ENCODE measurements at places on chromosomes 5 and 9. TPM values are rescaled to one million over a fixed set of nuclear protein-coding genes. Genes with fewer than 3 reads are reported as not detected.

DNA sequence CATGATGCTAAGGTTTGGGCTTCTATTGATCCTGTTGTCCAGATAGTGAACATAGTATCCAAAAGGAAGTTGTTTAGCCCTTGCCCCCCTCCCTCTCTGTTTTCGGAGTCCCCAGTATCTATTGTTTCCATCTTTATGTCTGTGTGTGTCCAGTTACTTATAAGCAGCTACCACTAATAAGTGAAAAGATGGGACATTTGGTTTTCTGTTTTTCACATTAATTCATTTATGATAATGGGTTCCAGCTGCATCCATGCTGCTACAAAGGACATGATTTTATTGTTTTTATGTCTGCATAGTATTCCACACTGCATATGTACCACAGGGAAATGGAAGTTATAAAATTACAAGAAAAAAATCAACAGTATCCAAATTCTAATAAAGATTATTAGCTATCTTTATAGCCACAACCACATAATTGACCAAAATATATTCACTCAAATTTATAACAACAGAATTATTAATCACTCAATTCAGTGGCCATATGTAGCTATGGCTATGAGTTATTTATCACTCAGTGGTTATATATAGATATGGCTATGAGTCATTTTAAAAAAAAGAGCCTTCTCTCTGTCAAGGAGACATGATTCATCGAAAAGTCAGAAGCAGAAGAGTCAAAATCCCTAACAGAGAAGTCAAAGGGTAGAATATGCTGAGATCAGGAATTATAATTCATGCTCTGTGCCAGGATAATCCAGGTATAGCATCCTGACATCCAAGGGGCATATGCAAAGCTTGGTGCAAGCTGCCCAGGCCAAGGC, 367.5 kb downstream of the DEPDC1B start:
- no peak for DNase-seq

- no peak for DNase-seq
These were observed 6.2 kb downstream of the SHLD3 start for GRCh38 chr5:65630981-65631380.

RUFY1 gene
- 34.3 TPM for total RNA-seq

DNA sequence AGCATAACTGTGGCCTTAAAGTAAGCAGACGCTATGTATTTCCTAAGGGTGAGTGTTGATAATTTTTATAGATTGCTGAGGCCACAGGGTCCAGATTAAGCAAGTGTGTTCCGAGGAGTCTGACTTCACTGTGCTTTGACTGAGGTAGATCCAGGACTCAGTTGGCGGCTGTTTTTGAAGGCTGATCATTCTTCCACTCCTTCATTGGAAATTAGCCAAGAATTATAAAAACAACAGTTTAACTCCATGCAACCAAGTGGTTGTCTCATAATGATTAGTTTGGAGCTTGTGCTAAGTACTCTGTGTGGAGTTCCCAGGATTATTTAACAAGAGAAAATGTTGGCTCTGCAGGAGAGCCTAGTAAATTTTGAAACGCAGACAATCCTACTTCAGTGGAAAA, 19.1 kb downstream of the IQGAP2 start:
- DNase-seq = no peak

PDCD1LG2 gene
- total RNA-seq = not detected

- no peak for DNase-seq
These were observed 93.2 kb downstream of the WDR41 start for GRCh38 chr5:77398896-77399295.

BTNL9 gene
- not detected for total RNA-seq

GRCh38 chr5:145800181-145800580, 35.0 kb downstream of the PRELID2 start:
- no peak for DNase-seq

DNA sequence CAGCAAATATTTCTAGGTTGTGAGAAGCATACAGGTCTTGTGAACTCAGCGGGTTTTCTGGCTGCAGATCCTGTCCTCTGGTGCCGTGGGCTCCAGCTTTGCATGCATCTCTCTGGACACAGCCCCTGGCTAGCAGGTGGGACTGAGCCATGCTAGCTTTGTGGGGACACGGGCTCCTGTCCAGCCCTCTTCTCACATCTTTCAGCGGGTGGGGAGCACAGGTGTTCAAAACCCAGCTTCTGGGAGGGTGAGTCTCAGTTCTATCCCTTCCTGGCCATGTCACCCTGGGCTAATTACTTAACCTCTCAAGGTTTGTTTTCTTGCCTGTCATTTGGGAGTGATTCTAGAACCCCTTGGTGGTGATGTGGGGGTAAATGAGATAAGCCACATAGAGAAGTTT, 162.3 kb downstream of the ICE1 start:
- no peak for DNase-seq

GRCh38 chr9:137851516-137852267, 25.9 kb upstream of the CACNA1B start:
- no peak for DNase-seq

KCNN2 gene
- total RNA-seq = not detected

- DNase-seq = peak; percentile 47
These were observed 29.0 kb upstream of the CCNG1 start for GRCh38 chr5:163408311-163408923.

IFNB1 gene
- total RNA-seq = not detected

EPB41L4A gene
- 0.16 TPM for total RNA-seq

- no peak for DNase-seq
These were observed 148.9 kb downstream of the ENC1 start for GRCh38 chr5:74491586-74491985.

DNA sequence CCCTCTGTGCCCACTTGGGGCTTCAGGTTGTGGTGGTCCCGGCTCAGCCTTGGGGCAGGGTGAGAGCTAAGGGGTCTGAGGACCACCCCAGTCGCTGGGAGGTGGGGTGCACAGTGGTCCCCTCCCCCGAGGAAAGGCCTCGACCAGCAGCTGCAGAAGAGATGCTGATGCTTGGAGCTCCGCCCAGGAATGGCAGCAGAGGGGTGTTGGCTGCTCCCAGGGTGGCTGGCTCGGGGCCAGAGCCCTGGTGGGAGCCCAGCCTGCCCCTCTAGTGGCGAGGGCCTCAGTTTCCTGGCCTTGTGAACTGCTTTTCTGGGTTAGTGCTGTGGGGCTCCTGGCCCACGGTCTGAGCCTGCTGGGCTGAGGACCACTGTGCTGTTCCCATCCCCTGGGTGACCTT, 1.2 kb downstream of the DIPK1B start:
- no peak for DNase-seq

GRCh38 chr5:96896806-96897205, 20.5 kb downstream of the ERAP2 start:
- DNase-seq = no peak

GRCh38 chr9:122040561-122041242, 52.4 kb downstream of the TTLL11 start:
- DNase-seq = no peak

- no peak for DNase-seq
These were observed 92.6 kb downstream of the TLE4 start for GRCh38 chr9:79664375-79664831.

GRCh38 chr5:33761139-33761538, 130.7 kb downstream of the ADAMTS12 start:
- no peak for DNase-seq

DNA sequence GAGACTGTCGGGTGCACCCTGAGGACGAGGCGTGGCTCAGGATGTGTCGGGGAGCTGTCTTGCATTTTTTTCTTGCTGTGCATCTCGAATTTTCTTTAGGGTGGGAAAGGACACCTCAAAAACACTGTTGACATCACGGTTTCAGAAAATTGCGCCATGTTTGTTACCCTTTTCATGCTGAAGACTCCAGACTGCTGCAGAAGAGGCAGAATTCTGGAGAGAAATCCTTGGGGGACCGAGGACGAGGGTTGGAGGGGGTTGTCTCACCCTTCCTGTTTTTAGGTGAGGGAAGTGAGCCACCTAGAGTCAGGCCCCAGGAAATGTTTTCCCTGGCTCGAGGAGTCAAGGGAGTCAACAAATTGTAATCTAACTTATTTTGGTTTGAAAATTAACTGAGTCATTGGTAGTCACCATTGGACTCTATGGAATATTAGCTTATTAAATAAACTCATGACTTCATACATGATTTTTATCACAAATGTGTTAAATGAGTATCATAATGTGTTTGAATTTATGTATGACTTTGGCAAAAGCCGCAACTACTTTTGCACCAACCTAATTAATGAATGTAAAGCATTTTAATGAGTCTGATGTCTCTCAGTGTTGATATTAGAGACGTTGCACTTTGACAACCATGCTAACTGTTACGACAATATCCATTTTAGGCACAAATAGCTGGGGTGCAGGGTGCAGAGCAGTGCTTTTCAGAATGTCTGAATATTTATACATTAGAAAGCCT, 724 bp upstream of the LYSMD3 start:
- peak; percentile 42 for DNase-seq

SLC1A1 gene
- not detected for total RNA-seq

DNA sequence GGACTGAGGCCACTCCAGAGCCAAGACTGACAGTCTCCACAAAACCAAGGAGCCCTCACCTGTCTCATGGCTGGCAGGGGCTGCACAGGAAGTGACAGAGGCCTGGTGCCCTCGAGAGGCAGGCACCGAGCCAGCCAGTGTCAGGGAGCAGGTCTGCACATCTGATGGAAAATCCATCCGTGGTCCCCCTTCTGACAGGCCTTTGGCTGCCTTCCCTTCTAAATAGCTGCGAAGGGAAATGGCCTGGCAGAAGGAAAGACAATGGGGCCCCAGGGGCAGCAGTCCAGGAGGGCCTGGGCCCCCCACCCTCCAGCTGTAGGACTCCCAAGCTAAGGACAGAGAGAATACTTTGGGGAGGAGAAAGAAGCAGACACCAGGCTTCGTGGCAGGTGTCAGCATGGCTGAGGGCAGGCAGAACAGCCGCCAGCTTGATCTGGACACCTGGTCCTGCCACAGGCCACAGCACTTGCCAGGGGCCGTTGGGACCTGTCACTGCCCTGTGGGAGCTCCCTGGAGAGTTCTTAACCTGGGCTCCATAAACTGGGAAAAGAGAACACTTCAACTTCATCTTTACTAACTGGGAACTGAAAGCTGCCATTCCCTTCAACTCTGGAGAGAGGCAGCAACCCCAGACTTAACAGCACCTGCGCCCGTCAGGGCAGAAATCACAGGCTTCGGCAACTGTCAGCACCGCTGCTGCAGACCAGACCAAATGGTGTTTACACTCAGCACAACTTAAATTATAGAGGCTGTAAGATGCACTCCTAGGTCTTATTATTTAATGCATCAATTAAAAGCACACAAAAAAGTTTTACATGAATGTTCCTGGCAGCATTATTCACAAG, 22.0 kb downstream of the ADAMTS2 start:
- no peak for DNase-seq

SYK gene
- total RNA-seq = 0.48 TPM

DNA sequence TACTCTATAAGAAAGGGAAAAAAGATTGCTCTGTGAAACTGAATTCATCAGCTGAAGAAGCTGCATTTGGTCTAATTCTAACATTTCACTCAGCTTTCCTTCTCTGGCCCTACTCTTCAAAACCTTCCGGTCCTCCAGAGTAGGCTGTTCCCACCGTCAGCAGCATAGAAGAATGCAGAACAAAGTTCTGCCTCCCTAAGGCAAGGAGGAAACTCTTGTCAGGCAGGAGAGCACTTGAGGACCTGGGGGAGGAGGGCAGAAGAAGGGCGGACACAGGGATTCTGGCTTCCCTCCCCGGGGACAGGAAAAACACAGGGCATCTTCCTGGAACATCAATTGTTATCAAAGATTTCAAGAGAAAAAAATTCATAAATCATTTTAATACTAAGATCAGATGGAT, 69.2 kb upstream of the SHB start:
- DNase-seq = no peak

SPEF2 gene
- total RNA-seq = 4.3 TPM

GRCh38 chr9:78351816-78352215, 54.9 kb downstream of the PSAT1 start:
- DNase-seq = no peak

DMRT2 gene
- not detected for total RNA-seq

GCNT4 gene
- 1.2 TPM for total RNA-seq

- DNase-seq = no peak
These were observed 137.2 kb downstream of the ARRDC3 start for GRCh38 chr5:91245871-91246270.

DNA sequence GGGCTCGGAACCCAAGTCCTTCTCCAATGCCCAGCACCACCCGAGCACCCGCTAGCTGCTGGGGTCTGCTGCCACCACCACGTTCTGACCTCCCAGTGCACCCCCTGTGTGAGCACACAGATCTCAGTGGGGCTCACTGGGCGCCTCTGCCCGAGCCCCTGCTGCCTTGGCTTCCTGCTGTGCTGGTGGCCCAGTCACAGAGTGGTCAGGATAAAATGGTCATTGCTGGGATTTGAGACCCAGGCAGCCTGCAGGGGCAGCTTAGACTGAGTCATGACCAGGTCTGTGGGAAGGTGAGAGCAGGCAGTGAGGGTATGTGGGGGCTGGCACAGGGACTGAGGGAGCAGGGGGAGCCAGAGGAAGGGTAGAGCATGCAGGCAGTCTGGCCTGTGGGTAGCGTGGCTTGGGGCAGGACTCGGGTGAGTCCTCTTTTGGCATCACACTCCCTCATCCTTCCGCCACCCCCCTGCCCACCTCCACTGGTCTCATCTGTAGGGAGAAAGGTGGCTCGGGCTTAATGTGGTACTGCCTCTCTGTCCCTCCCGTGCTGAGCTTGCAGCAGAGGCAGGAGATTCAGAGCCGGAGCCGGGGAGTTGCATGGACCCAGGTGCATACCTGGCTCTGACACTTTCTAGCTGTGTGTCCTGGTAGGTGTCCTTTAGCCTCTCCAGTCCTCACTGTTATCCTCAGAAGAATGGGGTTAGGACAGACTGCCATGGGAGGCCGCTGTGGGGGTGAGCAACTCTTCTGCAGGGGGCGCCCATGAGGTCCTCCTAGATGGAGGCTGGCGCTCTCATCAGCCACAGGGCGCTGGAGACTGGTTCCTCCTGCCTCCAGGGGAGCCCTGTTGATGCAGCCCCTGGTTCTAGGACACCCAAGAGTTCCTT, 32.1 kb downstream of the USP20 start:
- no peak for DNase-seq

- no peak for DNase-seq
These were observed 2.1 kb downstream of the SYNPO start for GRCh38 chr5:150642567-150642927.

GRCh38 chr5:9340085-9340484, 205.8 kb downstream of the SEMA5A start:
- no peak for DNase-seq

- DNase-seq = no peak
These were observed 200.4 kb downstream of the FBXL7 start for GRCh38 chr5:15700373-15700772.

LEAP2 gene
- 1.9 TPM for total RNA-seq

GRCh38 chr9:89444274-89444673, 53.6 kb downstream of the SEMA4D start:
- DNase-seq = no peak

DNA sequence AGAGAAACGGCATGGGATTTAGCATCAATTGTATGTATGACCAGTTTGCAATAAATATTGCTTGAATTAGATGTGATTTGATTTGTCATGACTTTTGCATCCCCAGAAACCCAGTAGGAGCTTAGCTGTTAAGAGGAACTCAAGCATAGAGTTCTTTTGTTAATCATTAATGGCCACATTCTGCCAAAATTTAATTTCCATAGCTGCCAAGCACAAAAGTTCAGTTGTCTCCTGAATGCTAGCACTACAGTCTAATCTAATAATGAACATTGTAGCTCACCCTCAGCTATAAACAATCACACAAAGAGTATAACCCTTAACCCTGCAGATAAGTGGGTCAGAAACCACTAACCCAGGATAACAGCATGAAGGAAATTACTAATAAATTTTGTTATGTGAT, 169.8 kb upstream of the GRAMD2B start:
- DNase-seq = no peak
